SHP77 treated with DMSO at 0.1 percent for 48 hours (cell line): ENCODE measurements at places on chromosomes 6 and 20.

DNA sequence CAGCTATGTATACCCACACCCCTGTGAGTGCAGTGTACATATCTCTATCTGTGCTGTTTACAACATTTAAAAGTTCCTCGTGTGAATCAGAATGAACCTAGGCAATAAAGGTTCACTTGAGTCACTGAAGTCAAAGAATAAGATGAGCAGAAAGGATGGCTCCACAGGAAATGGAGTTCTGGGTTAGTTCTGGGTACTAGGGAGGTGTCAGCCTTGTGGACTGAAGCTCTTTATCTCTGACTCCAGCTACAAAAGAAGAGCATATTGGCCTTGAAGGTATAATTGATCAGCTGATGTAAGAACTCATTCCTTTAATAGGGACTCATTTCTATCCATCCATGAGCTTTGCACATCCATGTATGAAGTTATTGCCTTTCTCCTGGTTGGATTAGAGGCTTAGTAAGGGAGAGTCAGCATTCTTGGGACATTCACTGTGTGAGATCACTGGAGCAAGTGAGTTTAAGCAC, 73.9 kb upstream of the BACH2 start:
- no peak for DNase-seq

DNA sequence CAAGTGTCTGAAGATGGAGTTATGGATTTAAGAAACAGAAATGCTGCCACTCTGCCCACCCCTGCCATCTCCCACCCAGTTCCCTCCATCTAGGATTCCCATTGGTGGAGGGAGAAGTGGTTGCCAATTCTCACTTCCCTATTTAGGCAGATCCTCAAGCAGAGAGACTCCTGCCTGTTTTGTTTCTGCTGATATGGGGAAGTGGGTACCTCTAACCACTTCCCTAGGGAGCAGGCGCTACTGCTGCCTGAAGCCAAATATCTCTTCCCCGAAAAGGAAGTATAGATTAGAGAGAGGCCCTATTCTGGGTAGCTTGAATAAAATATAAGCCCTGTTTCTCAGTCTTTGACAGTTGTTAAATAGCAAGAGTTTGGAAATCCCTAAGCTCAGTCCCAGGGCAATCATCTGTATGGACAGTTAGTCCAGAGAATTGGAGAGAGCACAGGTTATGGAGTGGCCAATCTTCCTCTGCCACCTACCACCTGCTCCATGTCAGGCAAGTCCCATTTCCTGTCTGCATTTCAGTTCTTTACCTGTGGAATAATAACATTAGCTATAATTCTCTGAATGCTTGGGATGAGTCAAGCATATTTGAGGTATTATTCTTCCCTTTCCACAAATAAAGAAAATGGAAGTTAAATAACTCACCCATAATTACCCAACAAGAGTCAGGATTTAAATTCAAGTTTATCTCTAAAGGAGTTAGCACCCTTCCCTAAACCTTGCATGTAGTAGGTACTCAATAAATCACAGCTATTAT, 2.6 kb upstream of the ADGB start:
- no peak for DNase-seq

- DNase-seq = no peak
Measured at GRCh38 chr6:6225885-6226529, 94.5 kb downstream of the F13A1 start.

DNA sequence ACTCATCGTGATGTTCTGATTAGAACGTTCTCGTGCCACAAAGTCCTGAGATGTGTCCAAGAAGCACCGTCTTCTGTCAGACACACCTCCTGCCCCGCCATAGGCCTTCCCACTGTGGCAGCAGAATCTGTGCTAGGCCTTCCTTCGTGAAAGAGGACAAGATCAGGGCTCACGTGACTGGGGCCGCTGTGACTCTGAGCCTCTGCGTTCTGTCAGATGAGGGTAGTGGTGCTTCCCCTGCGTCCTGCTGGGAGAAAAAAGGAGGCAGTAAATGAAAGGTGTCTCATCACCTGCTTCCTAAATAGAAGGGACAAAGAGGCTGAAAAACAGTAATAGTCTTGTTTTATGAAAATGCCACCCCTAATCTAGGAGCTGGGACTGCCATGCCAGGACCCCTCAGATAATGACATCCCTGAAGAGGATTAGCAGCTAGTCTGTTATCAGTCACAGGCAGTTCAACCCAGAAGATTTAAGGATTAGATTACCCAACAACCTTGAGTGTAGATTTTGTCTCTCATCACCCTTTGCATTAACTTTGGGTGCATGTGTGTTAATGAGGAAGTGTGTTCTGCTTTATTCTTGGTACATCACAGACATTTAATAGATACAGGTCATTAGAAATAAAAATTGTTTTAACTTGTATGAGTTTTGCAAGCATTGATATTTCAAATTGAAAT, 4.1 kb downstream of the DNAJC5 start:
- DNase-seq = no peak

DNA sequence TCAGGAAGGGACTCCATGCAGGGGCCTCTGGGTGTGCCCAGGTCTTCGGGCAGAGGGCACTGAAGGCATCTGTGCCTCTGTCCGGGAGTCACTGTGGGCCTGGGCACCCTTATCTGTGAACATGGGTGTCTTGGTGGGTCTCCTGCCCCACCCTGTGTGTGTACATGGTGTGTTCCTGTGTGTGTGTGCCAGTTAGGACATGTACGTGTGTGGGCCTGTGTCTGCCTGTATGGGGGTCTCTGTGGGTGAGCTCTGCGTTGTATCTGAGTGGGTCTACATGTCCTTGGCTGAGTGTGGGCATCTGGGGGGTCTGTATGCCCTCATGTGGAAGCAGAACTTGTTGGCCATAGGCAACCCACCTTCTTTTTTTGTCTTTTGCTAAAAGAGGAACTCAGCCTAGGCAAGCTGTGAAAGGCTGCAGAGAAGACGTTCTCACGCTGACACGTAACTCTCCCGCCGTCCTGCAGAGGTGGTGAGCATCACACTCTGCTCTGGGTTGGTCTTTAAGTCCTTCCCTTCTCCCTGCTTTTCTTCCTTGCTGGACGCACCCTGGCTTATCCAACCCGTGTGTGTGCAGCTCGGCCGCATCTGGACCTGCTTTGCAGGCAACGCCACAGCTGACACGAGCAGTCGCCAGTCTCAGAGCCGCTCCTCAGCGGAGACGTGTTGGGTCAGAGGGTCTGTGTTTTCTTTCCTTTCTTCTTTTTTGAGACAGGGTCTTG, 532 bp upstream of the NPBWR2 start:
- no peak for DNase-seq

DNA sequence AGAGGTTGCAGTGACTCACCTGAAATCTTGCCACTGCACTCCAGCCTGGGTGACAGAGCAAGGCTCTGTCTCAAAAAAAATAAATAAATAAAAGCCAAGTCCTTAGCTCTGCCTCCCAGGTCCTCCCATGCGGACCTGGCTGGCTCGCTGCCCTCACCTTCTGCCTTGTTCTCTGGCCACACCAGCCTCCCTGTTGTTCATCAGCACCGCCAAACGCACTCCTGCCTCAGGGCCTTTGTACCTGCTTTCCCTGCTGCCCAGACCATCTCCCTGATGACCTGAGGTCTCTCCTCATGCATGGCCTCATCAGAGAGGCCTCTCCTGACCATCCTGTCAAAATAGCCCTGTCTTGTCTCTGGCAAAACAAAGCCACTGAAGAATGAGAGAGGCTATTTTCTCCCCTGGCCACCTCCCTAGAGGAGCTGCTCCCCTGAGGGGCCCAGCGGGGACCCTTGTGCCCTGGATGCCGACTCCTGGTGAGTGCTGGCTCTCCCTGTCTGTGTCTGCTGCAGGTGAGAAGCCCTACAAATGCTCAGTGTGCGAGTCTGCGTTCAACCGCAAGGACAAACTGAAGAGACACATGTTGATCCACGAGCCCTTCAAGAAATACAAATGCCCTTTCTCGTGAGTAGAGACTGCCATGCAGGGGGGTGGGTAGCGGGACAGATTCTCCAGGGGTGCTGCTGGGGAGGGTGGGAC, 22.6 kb upstream of the CHMP4B start:
- no peak for DNase-seq

GRCh38 chr6:15761045-15761502, 98.2 kb upstream of the DTNBP1 start:
- DNase-seq = no peak

DNA sequence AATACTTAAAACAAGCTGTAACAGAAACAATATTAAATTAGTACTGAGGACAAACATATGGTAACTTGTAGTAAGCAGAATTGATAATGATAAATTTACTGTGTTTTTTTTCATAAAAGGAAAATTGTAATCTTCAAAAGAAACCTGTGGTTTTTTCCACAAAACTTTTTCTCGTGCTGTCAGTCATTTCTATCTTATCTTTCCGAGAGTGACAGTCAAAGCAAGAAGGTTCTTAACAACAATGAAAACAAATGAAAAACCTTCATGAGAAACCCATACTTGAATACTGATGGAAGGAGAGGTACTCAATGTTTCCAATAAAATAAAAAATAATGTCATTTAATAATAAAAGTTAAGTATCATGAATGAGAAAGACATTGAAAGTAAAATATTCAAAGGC, 174.0 kb downstream of the TBC1D32 start:
- no peak for DNase-seq

DNA sequence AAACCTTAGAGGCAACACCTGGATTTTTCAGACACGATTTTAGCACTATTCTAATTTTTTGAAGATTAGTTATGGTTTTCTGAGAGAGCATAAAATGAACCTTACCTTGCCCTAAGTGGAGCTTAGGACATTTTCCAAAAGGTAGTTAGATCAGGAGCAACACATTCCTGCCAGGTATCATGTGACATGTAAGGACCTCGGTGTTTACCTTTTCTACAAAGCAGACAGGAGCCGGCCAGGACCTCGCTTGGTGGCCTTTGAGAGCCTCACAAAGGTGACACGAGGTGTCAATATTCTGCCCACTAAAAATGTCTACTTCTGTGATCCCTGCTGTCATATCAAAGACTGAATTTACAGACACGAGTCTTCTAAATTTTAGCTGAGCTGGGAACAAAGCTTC, 174.9 kb downstream of the SMOC2 start:
- no peak for DNase-seq

GRCh38 chr6:39169448-39170344, 54.7 kb upstream of the SAYSD1 start:
- DNase-seq = no peak

- DNase-seq = no peak
Measured at GRCh38 chr6:36817847-36818246, 21.4 kb downstream of the CPNE5 start.

GRCh38 chr6:52620055-52620905, 43.4 kb upstream of the TRAM2 start:
- DNase-seq = no peak

DNA sequence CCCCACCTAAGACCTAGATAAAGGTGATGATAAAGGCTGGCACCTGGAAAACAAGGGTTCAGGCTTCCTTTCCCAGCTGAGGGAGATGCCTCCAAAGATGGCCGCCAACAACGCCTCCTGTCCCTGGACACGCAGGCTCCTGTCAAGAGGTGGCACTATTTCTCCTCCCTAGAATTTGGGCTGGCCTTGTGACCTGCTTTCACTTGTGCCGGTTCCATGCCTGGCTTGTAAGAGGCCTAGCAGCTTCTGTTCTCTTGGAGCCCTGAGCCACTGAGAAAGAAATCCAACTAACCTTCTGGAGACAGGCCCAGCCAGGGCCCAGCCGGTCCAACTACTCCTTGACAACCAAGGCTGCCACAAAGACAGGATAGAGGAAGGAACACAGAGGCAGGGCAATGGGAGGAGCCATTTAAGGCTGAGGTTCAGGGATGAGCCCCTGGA, 60.2 kb upstream of the RALY start:
- DNase-seq = no peak

DNA sequence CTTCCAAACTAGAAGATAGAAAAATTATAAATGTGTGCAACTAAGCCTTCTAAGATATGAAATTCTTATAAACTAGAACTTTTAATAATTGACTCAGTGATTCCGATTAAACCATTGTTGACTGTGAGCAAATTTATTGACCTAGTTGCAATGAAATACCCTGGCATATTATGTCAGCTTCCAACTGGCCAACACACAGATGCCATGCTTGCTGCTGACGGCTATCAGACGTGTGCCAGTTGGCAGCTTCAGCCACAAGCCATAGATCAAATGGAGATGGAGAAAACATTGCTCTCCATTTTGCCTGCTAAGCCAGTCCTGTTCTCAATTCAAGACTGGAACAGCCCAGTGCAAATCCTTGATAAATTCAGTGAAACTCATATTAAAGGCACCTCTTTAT, 101.7 kb upstream of the HDGFL1 start:
- DNase-seq = no peak

DNA sequence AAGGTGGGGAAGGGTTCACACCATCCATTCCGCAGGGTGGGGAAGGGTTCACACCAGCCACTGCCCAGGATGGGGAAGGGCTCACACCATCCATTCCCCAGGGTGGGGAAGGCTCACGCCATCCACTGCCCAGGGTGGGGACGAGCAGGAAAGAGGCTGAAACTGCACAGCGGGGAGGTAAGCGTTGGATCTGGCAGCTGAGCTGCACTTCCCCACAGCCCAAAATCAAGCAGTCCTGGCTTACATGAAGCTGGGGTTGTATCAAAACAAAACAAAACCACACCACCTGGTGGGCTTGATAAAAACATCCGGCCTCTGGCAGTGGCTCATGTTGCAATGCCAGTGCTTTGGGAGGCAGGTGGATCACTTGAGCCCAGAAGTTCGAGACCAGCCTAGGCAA, 268.5 kb downstream of the TAF4 start:
- no peak for DNase-seq

- DNase-seq = no peak
Measured at GRCh38 chr20:56736285-56736857, 107.3 kb downstream of the TFAP2C start.

DNA sequence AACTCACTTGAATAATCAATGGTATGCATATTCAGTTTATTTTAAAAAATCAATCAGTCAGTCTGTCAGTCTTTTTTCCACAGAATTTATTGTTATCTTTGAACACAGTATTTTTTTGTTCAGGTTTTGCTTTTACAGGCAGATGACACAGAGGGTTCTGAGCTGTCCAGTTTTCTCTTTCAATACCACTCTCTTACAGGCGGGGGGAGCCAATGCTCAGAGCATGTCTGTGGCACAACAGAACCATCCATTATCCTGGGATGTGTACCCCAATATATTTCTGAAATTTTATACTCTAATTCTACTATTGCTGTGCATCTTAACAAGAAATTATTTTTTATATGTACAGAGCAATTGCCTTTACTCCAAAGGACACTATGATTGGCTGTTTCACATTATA, 21.2 kb downstream of the ROS1 start:
- DNase-seq = no peak

- DNase-seq = no peak
Measured at GRCh38 chr6:83352424-83353061, 78.3 kb downstream of the ME1 start.

DNA sequence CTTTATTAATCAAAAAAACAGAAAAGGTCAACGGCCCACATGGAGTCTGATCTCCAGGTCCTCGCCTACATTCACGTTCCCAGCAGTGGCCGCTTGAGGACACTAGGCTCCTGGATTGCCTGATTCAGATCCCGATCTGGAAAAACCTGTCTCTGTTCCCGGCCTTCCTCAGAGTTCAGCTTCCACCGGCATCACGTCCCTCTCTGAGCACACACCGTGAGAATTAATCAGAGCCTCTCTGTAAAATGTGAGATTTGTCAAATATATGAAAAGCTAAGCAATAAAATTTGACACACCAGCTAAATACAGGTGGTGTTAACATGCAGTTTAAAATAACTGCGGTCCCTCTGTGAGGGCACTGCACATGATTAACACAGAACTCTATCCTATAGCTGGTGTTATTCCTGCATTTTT, 122.8 kb upstream of the COL21A1 start:
- DNase-seq = peak; percentile 70
